T47D (cell line): ENCODE measurements at places on chromosomes 2 and 18.

- no peak for DNase-seq
Measured at GRCh38 chr2:19559596-19560240, 201.3 kb upstream of the OSR1 start.

DNA sequence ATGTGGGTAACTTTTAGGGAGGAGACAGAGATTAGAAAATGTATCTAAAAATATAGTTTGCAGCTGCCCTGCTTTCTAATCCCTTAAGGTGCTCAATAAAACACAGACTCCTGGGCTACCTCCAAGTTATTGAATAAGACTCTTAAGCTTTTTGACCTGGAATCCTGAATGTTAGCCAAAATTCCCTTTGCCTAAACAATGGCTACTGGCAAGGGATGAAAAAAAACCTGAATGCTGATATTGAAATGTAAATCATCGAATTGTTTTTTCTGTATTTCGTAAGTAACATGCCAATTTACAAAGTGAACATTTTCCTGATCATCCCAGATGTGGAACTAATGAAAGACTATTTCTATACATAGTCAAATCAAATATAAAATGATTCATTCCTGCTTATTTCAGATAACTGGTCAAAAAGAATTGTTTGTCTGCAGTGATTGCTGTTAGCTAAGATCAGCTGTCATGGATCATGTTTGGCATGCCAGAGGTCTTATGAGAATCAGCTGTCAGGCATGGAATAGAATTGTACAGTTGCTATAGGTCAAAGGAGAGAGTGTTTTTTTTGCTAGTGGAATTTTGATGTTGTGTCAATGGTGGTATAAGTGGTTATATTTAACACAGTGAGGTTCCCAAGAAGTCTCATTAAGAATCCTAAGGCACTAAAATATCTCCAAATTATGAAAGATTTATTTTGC is 363.6 kb upstream of the CWC22 start:
- DNase-seq, result no peak

- no peak for DNase-seq
Measured at GRCh38 chr2:240320204-240320993, 115.1 kb upstream of the GPC1 start.

DNA sequence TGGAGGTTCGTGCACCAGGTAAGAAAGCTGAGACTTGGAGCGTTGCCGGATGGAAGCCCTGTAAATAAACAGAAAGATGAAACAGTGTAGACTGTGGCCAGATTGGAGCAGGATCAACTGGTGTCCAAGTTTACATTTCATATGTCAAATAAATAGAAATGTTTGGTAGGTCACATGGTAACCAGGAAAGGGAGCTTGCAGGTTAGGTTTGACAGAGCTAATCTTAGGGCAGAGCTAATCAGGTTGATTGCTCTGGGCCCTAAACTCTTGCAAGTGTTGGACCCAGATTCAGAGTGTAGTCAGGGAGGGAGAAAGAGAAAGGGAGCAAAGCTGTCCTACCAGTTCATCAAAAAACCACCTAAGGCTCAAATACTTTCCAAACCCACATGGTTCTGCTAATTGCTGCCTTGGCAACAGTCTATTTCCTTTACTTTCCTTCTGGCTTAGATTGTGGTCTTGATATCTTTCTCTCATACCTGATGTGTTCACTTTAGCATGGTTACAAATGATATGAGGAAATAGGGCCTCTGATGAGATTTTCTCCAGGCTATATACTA is 63.2 kb downstream of the G6PC2 start:
- peak; percentile 79 for DNase-seq

GRCh38 chr2:222228054-222228453 is 70.7 kb downstream of the PAX3 start:
- DNase-seq, result no peak

GRCh38 chr2:106851881-106852501 is 34.0 kb downstream of the ST6GAL2 start:
- DNase-seq, result no peak

GRCh38 chr18:63681449-63682340 is 20.0 kb upstream of the SERPINB3 start:
- no peak for DNase-seq

DNA sequence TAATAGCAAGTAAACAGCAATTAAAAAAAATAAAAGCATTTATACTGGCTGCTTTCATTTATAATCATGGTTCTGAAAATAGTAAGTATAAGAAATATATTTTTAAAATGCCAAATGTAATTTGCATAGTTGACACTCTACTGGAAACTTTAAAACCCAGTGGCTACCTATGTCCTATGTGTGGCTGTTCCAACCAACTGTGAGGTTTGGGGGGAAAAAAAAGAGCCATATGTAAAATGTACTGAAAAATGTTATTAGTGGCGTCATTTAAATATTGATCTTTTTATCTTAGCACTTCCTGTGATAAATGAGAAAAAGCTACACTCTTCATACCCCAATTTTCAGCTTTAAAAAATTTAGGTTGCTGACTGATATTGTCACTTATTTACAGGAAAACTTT is 270.7 kb downstream of the TCF4 start:
- DNase-seq, result no peak

GRCh38 chr18:45527891-45528290 is 87.4 kb upstream of the SLC14A2 start:
- DNase-seq, result peak; percentile 67

- no peak for DNase-seq
Measured at GRCh38 chr2:85737481-85737880, 16.3 kb upstream of the ATOH8 start.

- DNase-seq, result no peak
Measured at GRCh38 chr2:241849616-241850543, 8.8 kb downstream of the PDCD1 start.

GRCh38 chr2:179952658-179953057 is 54.4 kb downstream of the CWC22 start:
- no peak for DNase-seq

DNA sequence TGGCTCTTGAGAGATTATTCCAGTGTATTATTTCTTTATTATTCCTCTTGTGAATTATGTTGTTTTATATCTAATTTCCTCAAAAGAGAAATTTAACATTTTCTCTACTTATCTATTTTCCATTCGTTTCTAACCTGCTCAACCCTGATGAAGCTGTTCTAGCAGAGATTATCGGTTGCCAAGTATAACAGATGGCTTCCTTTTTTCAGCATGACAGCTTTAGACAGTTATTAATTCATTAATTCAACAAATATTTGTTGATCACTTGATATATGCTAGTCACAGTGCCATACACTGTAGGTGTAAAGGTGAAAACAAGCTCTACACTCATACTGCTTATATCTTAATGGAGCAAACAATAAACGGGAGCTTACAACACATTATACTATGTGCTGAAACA is 137.9 kb upstream of the UBE2E3 start:
- DNase-seq, result no peak

- no peak for DNase-seq
Measured at GRCh38 chr2:68743531-68743930, 8.9 kb downstream of the ARHGAP25 start.

DNA sequence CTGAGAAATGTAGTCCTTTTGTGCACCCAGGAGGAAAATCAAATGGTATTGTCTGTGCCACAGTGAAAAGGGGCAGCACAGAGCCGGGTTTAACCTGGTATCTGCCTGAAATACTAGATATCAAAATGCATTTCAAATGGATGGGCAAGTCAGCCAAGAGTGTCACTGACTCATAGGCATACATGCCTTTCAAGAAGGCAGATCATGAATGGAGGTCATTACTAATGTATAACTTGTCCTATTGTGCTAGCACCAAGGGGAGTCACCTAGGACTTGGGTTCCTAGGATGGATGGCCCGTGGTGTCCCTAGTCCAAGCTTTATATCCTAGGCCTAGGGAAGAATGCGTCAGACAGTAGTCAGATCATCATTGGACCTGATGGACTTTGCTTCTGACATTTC is 49.9 kb downstream of the TCF7L1 start:
- no peak for DNase-seq

- peak; percentile 59 for DNase-seq
Measured at GRCh38 chr2:119544075-119544938, at the start of gene CFAP221. TSS of gene CFAP221 (plus strand) at chr2:119544449. CDS start at chr2:119546132, 1,683 bp downstream.

DNA sequence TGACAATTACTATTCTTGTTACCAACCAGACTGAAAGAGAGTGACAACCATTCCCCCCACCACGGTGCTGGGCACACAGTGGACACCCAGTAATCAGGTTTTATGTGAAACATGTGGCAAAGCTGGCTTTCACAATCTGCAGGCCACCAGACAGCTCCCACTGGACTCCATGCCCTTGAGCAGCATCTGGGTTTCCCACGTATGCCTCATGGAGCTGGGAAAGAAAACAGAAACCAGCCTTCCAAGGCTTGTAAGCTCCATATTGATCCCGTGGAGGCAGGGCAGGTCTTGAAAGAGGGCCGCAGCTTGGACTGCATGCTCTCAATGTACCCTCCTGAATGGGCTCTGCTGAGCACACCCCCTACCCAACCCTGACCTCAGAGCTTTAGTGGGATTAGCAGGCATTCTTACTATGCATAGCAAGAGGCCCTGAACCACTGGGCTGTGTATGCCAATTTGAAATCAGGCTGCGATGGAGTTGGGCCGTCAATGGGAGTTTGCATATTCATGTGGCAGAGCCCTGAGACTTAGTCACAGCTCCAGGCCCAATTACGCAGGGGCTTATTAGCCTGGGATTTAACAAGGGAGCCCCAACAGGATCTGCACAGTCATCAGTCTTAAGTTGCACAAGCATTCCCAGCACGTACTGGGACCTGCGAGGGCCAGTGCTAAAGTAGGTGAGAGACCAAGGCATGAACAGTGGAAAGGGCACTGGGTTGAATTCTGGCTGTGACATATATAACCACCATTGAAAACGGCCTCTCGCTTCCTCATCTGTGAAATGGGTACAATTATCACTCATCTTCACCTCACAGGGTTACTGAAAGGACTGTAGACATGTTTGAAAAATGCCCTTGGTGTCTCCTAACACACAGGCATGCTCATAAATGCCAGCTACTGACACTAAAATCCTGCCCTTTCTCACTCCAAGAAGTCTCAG is 10.5 kb downstream of the C1QL2 start:
- DNase-seq, result no peak

DNA sequence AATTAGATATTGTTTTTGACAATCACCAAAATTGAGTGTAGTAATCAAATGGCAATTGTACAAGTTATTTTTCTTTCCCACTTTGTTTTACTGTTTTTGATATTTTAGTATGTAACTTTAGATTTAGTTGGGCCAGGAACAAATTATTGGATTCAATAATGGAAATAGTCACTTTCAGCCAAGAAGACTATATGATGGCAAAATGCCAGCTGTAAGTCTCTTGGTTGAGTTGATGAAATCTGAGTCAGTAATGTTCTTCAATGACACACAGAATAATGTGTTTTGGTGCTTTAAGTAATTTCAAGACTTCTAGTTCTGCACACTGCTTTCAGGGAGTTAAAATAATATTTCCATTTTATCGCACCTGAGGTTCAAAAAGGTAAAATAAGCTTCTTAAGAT is 2022.0 kb upstream of the CELF4 start:
- DNase-seq, result no peak

- DNase-seq, result no peak
Measured at GRCh38 chr18:11657152-11657551, 31.9 kb upstream of the GNAL start.

DNA sequence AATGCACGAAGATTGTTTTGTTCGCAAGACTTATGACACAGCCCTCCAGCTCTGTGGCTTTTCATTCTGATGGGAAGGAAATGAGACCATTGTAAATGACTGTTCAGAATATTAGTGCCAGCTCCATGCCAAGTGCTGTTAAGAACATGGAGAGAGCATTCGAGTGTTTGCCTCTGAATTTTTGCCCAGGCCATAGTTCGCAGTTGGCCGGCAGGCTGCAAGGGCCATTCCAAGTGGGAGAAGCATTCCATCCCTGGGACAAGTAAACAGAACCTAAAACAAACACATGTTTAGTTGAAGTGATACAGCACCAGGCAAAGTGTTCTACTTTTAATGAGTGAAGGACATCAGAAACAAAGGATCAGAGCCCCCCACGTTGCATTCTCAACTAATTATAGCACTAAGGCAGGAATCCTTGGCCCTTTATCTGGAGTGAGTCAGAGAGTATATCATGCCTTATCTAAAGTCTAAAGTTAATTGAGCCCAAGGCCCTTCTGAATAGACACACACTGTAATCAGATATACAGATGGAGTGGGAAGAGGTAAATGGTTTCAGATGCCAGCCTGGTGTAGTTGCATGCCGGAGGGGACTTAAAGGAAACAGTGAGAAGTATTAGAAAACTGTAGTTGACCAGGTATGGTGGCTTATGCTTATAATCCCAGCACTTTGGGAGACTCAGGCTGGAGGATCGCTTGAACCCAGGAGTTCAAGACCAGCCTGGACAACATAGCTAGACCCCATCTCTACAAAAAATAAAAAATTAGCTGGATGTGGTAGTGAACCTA is 53.3 kb downstream of the NEDD4L start:
- no peak for DNase-seq

GRCh38 chr18:49486606-49486952 is 455 bp downstream of the C18orf32 start:
- peak; percentile 42 for DNase-seq

DNA sequence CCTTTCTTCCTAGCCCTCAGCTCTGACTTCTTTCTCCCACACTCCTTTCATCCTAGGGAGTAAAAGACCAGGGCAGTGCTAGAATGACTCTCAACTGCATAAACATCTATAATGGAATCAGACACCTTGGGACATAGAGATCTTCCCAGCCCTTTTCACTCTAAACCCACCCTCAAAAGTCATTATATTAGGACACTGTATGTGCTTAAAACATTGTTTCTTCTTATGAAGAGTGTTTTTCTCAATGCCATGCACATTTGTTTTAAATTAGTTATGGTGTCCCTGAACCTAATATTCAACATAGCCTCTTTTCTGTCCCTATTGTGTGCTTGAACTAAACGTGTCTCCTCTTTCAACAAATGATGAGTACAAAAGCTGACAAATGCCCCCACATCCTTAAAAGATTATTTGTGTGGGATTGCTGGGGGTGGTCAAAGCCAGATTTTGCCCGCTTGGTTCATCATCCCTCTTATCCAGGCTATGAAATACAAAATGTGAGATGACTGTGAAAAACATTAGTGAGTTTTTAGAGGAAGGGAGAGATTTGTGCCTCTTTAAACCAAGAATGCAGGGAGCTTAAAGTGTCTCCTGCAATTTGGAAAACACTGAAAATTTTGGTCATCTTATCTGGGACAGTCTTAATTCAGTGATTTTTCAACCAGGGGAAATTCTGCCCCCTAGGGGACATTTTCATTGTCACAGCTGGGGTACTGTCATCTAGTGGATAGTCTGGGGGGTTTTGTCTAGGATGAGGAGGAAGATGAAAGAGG is 29.0 kb downstream of the SERPINB5 start:
- peak; percentile 19 for DNase-seq

GRCh38 chr2:41764919-41765318 is 282.9 kb upstream of the PKDCC start:
- peak; percentile 17 for DNase-seq
